Stimulated activated CD4-positive, alpha-beta T cell treated with anti-CD3 and anti-CD28 coated beads, Interleukin-15, amount 100 ng/mL, for 1 hour (primary cell): ENCODE measurements at places on chromosomes 1 and 21.

- no peak for DNase-seq
Measured at GRCh38 chr1:117122330-117123025, 929 bp upstream of the TRIM45 start.

DNA sequence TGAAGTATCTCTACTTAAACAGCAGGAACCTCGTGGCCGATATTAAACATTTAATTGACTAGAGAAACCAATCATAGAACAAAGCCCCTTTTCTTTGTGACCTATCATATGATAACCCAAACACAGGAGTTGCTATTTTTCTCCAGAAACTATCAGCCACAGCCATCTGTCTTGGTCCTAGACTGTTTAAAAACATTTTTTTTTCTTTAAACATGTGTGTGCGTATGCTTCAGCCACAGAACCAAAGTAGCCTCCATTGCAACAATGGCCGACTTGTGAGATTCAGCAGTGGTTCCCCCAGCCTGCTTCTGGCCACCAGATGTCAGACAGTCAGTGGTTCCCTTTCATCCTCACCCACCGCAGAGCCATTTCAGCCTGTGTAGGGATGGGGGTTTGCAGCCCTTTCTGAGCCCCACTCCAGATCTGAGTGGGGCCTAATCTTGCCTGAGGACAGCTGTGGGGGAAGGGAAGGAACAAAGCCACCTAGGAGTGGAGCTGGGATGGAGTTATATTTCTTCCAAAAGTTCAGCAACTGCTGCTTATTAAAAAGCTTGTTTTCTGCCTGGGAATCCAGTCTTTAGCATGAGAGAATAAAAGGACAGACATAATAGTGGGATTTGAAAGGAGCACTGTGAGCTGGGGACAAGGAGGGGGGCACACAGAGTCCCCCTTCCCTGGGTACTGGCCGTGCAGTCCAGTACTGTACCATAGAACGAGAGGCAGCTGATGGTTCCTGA lies 11.7 kb upstream of the IGSF3 start:
- DNase-seq, result no peak

GRCh38 chr1:213244664-213245091 lies 193.6 kb downstream of the RPS6KC1 start:
- DNase-seq, result no peak

GRCh38 chr1:183702087-183702812 lies 49.1 kb upstream of the APOBEC4 start:
- DNase-seq, result no peak

- peak; percentile 32 for DNase-seq
Measured at GRCh38 chr1:228487336-228488124, at the start of gene RNF187. Gene RNF187, plus strand, starts transcription at chr1:228487382.

GRCh38 chr1:55131801-55132200 lies 83.4 kb downstream of the USP24 start:
- no peak for DNase-seq

- no peak for DNase-seq
Measured at GRCh38 chr1:189405419-189405818, 1072.2 kb downstream of the BRINP3 start.

- DNase-seq, result no peak
Measured at GRCh38 chr1:59856725-59857338, 42.1 kb downstream of the HOOK1 start.

DNA sequence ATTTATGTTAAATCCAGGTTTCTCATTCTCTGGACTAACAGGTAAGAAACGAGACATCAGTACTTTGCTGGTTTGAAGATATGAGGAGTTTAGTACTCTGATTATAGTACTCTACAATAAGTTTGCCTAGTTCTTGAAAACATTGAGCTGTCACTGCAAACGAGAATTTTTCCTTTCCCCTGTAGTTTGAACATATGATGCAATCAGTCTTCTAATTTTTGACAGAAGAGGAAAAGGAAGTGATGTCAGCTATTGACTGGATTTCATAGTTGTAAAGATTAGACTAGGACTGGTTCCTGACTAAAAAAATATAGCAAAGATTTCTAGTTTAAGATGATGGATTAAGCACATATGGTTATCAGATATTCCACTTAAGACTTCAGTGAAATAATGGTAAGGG lies 461.9 kb downstream of the LRRIQ3 start:
- no peak for DNase-seq

GRCh38 chr1:53893999-53894636 lies at the start of gene DIO1:
Gene DIO1, plus strand, starts transcription at chr1:53894187. Its CDS starts 24 bp downstream, at chr1:53894211.
- DNase-seq, result no peak

DNA sequence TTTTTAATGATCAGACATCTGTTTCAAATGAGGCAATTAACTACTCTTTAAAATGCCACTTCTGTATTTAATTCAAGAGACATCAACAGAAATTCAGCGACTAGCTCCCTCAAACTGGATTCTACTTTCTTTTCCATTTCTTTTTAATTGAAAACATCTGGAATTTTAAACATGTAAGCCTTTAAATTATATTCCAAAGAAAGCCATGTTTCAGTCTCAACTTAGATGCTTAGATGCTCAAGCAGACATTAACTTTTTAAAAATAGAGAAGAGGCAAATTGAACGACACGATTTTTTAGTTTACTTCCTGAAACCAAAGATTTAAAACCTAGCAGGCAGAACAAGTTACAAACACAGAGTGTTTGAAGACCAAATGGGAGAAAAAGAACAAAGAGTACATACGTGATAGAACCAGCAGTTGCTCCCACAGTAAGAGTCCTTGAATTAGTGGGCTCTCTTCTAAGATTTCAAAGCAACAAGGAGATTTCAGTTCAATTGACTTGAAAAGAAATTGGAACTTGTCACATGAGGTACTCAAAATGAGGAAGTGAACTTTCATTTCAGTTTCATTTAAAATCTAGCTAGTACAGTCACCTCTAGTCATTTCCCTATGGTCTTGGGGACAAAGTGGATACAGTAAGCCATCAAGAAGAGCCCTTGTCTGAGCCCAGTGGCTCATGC lies at the start of gene CTSS:
TSS of gene CTSS (minus strand) at position 483 of the 681 bp plus-strand sequence. CDS start 1,015 bp downstream, outside the sequence.
- no peak for DNase-seq

DNA sequence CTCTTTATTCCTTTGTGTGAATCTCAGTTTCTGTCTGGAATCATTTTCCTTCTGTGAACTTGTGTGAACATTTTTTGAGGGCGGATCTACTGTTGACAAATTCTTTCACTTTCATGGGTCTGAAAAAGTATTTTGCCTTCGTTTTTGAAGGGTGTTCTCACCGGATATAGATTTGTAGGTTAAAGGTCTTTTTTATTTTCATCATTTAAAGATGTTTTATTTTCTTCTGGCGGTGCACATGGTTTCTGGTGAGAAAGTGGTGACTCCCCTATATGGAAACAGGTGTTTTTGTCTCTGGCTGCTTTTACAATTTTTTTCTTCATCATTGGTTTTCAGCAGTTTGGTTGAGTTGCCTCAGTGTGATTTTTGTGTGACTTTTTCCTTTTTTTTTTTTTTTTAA lies 94.9 kb downstream of the DYRK1A start:
- no peak for DNase-seq

DNA sequence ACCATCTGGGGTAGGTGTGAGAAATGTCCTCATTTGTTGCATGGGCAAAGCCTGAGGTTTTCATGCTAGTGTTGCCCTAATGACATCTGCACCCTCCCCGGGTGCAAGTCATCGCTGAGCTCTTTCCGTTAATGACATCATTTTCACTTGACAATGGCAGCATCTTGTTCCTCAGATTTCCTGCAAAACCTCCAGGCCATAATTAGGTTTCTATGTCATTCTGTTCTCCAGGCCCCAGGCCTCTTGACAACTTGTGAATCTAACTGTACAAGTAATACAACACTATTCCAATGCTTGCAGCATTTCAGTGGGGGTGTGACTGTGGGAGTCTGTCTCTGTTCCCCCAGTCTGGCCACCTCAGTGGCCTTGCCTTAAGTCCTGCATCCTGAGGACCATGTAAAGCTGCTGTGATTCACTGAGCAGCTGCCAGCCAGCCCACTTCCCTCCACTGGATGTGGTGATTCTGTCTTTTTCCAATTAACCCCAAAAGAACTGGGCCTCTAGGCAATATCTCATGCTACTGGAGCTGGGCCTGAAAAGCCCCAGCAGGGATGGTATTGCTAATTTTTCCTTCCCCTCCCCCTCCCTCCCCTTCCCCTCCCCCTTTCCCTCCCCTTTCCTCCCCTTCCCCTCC lies 22.8 kb downstream of the RAB7B start:
- DNase-seq, result no peak

GRCh38 chr1:66245691-66246090 lies 288.3 kb upstream of the SGIP1 start:
- DNase-seq, result no peak

DNA sequence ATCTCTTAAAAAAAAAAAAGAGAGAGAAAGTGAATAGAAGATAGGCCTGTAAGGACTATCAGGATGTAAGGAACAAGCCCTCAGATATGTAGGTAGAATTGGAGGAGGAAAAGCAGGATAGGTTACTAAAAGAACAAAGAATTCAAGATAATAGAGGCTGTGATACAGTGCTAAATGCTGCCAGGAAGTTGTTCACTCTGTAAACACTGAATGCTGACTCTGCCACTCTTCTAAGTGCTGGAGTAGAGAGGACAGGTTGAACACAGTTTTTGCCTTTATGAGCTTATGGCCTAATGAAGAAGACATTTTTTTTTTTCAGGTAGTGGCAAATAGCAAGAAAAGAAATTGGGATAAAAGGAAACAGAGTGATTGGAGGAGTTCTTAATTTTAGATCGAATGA lies 90.6 kb upstream of the ZNF678 start:
- DNase-seq, result no peak

DNA sequence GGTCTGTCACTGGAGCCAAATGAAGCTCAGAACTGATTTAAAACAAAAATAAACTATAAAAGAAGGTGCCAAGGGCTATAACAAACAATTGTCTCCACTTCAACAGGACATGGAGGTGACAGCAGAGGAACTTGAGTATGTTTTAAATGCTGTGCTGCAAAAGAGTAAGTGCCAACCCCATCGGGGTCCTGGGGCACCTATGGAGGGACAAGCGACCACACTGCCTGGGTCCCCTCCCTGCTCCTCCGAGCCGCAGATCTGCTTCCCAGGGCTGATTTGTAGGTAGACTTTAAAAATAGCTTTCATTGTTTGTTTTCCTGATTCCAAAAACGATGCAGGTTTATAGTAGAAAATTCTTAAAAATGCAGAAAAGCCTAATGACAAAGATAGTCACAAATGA lies 42.8 kb downstream of the CAPN9 start:
- no peak for DNase-seq

GRCh38 chr1:218557731-218558130 lies 212.6 kb downstream of the TGFB2 start:
- no peak for DNase-seq

DNA sequence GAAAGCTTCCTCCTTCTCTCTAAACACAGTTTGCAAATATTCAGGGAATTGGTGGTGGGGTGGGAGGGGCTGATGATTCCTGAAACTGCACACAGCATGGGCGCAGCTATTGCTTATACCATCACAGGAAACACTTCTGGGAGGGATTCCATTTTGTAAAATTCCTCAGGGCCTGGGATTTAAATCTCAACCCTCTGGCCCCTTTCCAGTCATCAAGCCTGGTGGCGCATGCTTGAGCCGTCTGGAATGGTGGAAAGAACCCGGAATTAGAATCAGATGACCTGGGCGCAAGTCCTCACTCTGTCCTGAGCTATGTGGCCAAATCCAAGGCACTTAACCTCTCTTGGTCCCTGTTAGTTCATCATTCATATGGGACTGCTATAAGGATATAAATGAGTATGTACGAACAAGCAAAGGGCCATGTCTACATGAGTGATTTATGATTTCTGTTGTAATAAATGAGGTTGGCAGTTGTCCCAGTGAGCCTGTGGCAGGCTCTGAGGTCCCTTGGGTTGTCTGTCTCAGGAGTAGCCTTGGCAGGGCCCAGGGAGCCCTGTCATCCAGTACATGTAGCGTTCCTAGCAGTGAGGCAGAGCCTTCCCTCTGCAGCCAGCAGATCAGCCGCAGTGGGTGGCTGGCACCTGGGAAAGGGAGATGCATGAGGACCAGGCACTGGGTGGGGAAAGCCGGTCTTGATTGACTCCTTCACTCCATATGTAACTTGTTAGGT lies 72.0 kb downstream of the MAN1C1 start:
- DNase-seq, result no peak

DNA sequence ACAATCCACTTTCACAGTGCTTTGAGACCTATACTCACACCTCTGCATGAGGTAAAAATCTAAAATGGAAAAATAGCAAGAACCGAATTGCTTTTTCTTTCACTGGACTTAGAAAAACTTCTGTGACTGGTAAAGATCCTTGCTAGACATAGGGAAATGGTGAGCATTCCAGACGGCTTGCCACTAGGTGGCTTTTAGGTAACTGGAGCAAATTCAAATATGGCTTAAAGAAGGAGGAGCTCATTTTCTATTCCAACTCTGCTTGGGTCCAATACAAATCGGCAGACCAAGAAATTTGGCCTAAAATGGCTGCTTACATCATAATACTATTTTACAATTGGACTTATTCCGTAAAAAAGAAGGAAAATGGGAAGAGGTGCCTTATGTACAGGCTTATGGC lies 977.9 kb downstream of the ADGRL2 start:
- DNase-seq, result no peak

- no peak for DNase-seq
Measured at GRCh38 chr1:30692948-30693301, 30.5 kb downstream of the MATN1 start.

GRCh38 chr1:1680912-1681273 lies 11.7 kb downstream of the SLC35E2B start:
- DNase-seq, result no peak
